ENCODE measurements at places on chromosomes 5 and 9.

- DNase-seq: no peak
Measured at GRCh38 chr5:97458851-97459250, 275.8 kb upstream of the RIOK2 start.

- no peak for DNase-seq
Measured at GRCh38 chr5:179339081-179339480, 6.2 kb downstream of the ADAMTS2 start.

GRCh38 chr5:120405286-120405864 is 58.7 kb upstream of the PRR16 start:
- no peak for DNase-seq

DNA sequence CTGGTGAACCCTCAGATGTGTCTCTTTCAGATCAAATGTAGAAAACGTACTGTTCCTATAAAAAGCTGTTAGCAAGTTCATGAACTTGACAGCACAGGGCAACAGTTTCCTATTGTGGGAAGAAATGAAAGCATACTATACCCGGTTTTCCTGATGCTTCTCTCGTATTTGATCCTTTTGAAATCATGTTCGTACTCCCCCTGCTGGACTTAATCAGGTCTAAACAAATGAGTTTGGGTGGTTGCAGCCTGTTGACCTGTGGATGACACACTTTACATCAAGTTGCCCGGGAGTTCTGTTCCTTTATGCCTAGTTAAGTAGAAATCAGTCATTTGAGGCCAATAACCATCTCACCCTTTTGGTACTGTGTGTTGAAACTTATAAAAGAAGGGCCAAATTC is 1992.3 kb downstream of the MAT2B start:
- no peak for DNase-seq

DNA sequence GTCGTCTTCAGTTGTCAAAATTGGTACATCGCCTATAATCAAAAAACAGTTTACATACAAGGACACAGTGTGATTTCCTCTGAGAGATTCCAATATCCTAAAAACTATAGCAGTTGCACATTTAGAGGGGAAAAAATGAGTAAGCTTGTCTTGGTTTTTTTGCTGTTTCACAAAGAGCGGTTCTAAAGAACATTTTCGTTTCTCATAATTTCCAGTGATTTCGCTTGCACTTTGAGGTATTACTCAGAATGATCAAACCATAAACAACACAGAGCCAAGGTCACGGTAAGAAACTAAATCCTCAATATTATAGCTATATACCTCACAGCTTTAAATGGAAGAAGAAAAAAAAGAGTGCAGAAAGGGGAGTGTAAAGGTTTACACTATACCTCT is 861 bp downstream of the MTX3 start:
- DNase-seq: no peak

DNA sequence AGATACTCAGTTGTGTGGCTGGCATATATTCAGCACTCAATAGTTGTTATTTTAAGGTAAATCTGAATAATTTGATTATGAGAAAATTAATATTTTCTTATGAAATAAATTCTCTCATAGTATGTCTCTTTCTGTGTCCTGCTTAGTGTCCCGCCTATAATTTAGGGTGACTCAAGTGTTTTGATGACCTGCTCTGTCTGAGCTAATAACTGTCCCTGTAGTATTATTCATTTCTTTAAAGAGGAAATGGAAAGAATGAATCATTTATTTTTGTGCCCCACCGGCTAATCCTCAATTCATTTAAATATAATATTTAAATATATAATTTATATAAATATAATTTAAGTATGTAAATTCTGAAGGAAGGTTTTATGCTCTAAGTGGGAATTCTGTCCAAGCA is 4.1 kb downstream of the SLC1A1 start:
- no peak for DNase-seq

DNA sequence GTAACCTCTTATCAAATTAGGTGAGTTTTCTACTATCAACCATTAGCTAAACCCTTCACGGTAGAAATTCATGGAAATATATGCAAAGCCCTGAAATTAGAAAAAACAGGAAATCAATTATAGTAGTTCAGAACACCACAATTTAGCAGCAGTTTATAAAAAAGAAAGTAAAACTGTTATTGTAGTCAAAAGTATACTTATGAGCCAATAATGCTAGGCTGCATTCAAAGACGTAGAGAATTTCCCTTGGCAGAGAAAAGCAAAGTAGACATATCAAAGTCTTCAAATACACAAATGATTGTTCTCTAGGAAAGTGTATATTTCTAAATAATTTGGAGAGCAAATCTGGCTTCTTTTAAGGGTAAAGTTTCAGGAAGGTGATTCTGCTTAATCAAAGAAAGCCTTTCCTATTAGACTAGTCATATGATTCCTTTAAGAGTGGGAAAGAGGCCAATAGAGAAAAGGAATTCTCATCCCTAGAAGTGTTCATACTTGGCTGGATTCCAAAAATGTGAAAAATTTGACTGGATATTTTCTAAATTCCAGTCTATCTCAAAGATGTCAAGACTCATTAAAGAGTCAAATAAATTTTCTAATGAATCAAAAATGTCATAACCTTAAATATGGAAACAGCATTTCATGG is 185.5 kb downstream of the SMC2 start:
- no peak for DNase-seq

- DNase-seq: no peak
Measured at GRCh38 chr9:3181049-3181953, 337.4 kb upstream of the PUM3 start.

DNA sequence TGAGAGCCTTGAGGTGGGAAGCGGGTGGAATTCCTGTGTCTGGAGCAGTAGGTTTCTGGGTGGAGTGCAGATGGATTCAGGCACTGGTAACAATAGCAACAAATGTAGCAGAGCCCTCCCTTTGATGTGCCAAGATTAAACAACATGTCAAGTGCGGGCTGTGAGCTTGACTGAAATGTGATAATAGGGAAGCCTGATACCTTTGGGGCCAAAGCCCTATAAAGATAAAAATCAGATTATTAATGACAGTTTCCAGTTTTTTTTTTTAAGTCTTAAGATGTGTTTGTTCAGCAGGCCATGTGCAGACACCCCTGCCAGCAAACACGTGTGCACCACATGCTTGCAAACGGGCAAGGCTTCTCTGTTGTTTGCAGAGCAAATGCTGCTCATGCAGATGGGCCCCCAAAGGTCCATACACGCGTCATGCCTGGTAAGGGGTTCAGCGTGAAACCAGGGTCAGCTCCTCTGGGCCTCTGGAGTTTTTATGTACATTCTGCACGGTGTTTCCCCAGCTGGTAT is 193.2 kb downstream of the GADD45G start:
- DNase-seq: no peak

GRCh38 chr5:89595056-89595455 is 712.1 kb upstream of the MEF2C start:
- DNase-seq: no peak

GRCh38 chr5:125894383-125894782 is 528.8 kb upstream of the GRAMD2B start:
- no peak for DNase-seq

DNA sequence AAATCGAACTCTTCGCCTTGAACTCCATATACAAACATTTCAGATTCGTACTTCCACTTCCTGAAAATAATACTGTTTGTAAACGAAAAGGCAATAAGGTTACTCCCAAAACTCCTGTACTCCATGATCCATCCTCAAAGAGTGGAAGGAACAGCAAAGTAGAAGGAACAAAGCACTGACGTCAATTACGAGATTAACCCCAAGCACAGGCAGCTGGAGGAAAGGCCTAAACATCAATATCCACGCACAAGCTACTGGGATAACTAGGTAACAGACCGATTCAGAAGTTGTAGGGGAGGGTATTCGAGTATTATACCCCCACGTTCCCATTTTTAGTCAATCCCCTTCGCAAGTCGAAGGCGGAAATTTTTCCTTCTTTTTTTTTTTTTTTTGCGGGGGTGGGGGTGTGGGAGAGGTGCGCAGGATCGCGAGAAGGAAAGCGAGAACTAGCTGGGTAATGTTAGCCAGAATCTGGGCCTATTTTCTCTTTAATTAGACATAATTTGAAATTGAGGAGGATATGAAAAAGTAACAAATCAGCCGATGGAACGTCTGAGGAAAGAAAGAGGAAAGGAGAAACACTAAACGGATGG is 909 bp downstream of the AFF4 start:
- DNase-seq: no peak

DNA sequence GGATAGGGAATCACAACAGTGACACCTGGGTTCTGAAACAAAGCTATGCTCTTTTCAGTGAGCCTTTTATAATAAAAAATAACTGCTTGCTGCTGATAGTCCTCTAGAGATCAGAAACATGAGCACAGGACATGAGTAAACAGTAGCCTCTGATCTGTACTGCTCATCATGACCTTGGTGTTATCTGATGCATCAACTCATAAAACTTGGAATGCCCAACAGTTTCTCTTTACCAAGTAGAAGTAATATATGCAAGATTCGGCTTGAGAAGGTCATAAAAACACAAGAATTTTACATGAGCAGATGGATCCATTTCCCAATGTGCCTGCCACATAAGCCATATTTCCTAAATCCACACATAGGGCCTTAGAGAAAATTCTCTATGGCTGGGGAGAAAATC is 318.3 kb upstream of the GRAMD2B start:
- no peak for DNase-seq

DNA sequence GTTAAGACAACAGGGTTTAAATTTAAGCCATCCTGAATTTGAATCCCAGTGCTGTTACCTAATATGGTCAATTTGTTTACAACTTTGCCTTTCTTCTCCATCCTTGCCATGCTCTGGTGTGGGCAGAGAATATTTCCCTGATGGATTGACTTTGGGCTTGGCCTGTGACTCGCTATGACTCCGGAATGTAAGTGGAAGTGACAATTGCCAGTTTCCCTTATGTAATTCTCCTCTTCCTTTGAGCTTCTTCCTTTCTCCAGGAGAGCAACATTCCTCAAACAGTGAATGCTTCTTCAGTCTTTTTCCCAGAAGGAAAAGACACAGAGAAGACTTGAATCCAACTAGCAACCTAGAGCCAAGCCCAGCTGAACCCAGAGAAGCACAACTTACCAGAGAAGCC is 159.1 kb downstream of the LURAP1L start:
- no peak for DNase-seq

DNA sequence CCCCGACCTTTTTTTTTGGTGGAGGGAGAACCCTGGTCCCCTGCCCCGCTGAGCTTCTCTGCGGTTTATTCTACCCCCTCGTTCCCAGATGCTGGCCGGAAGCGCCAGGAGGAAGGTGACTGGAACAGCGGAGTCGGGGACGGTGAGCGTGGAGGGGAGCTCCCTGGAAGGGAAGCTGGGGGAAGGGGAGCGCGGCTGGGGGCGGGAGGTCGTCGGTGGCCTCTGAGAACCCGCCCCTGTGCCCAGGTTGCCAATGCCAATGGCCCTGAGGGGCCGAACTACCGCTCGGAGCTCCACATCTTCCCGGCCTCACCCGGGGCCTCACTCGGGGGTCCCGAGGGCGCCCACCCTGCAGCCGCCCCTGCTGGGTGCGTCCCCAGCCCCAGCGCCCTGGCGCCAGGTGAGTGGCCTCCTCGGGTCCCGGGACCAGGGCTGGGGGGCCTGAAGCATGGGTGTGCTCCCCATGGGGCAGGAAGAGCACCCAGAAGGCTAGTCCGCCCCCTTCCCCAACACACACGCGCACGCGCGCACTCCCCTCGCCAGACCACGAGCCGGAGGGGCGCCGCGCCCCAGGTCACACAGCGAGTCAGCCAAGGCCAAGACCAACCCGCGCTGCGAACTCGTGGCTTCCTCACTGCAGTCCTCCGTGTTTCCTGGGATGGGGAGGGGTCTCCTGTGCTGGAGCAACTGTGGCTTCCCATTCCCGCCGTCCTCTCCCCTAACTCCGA is 10.6 kb downstream of the MYOZ3 start:
- DNase-seq: no peak

DNA sequence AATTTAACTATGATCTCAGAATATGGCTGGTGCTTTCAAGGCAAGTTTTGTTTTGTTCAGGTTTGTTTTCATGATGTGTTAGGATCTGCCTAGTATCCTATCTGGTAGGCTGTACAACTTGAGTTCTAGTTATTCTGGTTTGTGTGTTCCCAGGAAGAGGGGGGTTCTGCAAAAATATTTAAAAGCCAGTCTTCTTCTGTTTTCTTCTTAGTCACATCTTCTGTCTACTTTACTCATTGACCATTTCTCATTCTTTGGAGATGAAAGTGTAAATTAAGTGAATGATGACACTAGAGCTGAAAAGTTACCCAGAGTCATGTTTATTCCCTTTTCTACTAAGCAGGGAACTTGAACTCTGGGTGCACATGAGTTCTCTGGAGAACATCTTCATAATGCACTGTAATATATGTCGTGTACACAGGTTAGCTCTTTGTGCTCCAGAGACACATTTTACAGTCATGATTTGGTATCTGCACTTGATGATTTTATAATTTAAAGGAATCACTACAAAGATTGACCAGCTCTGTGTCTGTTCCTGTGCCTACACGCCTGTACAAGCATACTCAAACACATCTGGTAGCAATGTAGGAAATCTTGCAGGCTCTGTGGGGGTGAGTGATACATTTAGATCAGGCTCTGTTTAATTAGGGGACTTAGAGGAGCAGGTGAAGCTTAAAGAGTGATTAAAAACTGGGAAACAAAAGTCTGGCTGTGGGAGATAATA is 5.0 kb downstream of the SMAD5 start:
- DNase-seq: no peak

DNA sequence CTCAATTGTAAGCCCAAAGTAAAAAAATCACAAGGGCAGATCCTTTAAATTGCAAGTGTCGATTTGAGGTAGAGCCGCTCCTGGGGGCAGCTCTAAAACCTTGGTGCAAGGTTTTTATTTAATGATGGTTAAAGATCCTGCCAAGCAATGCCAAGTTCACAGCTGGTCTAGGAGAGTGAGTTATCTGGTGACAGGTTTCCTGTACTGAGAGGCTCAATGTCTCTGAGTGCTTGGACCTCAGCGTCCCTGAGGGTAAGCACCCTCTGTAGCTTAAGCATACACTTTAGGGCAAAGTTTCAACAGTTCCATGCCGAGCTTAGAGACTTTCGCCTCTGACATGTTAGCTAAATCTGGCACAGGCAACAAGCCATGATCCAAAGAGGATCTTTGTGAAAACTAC is 119.8 kb upstream of the EGFLAM start:
- no peak for DNase-seq

DNA sequence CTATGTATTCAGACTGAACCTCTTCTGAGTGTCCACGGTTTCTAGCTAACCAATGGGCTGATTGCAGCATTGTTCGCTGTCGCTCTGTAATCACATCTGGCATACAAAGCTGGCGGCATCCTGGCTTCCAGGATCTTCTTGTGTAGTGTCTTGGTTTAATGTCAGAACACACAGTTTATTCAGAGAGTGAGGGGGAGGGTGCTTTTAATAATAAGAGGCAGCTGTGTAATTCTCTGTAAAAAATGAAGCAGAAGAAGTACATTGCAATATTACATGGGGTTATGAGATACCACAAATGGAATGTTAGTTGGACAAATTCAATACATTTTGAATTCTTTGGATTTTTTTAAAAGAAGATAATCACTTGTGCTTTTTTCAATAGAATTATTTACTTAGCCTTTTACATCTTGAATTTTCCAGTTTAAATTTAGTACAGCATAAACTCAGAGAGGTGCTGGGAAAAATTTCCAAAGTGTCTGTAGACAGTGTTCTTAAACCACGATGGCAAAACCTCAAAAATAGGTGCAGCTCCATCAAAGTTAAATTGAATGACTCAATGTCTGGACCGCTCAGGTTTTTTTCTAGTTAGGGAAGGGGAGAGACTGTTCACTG is 206.0 kb downstream of the PCSK1 start:
- no peak for DNase-seq

Measured in activated T-helper 1 cell treated with anti-CD3 and anti-CD28 coated beads, Interleukin-2, amount 50 U/mL, for 16 hours (primary cell).